GM12878 (cell line): ENCODE measurements at places on chromosomes 1 and 21. TPM values are rescaled to one million over a fixed set of nuclear protein-coding genes. Genes with fewer than 3 reads are reported as not detected.
A peak's percentile ranks its signal among the peaks of the same experiment; 100 is the strongest.

The TMPRSS15 gene
- not detected in 2 replicates for polyA plus RNA-seq

The MSH4 gene
- 0.06 and 0.09 TPM in 2 replicates for polyA plus RNA-seq

The HSD11B1 gene
- polyA plus RNA-seq = not detected in 2 replicates

GRCh38 chr21:37862536-37862935 lies 53.7 kb downstream of the KCNJ6 start:
- DNase-seq = no peak

GRCh38 chr1:47443530-47444296 lies 5.9 kb downstream of the FOXD2 start:
- DNase-seq = no peak

DNA sequence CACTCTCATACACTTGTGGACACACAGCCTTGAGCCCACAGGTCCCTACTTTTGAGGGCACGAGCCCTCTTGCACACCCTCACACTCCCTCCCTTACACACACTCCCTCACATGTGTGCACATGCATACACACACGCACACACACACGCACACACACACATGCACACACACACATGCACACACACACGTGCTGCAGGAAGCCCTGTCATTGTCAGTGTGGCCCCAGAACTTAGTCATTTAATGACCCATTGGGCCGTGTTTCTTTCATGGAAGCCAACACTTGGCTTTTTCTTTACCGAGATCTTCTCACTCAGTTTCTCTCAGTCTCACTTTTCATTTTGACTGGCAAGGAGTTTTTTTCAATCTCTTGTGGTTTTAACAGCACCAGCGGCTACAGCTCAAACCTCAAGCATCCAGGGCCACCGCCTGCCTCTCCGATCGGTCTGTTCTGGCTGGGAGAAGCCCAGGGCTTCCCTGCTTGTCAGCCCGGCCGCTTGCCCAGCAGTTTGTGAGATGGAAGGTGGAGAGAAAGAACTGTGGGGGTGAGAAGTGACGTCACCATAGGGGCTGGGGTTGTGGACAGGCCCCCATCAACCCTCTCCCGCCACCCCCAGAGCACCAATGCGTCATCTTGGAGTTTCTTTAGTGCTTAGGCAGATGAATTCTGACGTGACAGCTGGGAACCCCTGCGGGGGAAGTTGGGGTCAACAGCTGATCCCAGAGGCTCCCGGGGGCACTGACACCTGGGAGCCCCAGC lies 15.8 kb upstream of the TNFRSF8 start:
- DNase-seq = peak; percentile 94

DNA sequence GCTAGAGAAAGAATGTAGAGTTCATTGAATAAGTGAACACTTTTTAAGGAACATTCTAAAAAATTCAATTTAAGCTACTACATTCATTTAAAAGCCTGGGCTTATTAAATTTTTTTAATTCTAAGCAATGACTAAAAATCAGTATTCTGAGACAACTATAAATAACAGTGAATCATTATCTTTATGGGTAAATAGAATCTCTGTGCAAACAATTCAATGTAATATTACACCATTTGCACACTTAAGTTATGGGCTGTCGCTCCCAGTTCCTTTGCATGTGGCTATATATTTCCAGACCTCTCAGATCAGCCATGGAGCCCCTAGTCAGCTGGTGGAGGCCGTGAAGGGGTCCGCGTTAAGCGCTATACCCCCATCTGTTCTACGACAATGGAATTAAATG lies 65.1 kb downstream of the KCNK1 start:
- no peak for DNase-seq

GRCh38 chr1:4108331-4108730 lies 208.3 kb upstream of the C1orf174 start:
- DNase-seq = no peak

DNA sequence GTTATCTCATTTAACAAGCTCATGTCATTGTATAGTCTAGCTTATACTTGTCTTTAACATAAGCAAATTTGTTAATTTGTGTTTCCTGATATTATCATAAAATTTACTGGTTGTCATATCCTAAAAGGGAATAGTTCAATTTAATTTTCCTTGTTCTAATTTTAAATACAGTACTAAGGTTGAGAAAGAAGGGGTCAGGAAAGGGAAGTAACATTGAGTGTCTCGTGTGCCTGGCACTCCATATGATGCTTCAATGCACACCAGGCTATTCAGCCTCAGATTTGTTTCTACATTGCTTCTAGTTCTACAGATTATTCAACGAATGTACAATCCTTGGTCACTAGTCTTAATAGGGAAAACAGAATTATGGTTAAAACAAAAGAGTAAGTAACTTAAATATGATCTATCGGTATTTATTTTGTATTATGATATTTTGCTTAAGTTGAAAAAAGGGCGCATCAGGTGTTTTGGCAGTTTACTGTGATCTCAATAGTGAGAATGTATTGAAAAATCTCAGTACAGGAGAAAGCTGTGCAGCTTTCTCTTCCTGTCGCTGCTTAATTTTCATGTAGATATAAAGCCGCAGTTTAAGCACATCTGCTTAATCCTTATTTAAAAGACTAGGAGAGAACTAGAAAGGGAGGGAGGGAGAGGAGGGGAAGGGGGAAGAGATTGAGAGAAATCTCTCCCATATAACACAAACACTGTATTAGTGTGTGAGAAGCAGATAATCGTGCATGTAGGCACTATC lies 13.0 kb downstream of the PTPRC start:
- no peak for DNase-seq

- no peak for DNase-seq
Measured at GRCh38 chr1:27035344-27035743, 22.7 kb upstream of the TENT5B start.

DNA sequence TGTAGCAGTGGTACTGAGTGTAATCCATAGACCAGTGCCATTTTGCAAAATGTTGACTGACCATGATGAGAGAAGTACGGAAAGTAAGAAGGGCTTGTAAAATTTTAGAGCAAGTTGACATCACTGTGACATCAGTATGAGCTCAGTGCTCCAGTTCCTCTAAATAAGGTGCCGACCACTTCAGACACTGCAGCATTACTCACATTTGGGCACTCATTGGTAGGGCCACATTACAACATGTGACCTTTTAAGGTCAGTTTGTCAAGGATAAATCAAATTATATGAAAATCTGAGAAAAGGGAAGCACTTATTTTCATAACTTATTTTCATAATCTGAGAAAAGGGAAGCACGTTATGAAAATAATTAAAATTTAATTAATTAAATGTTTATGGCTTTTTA lies 128.0 kb upstream of the ERG start:
- no peak for DNase-seq
